NCI-H1417 treated with DMSO at 0.1 percent for 48 hours (cell line): ENCODE measurements at places on chromosomes 1 and 21.

- no peak for DNase-seq
Measured at GRCh38 chr1:166089804-166090203, 77.0 kb downstream of the FAM78B start.

DNA sequence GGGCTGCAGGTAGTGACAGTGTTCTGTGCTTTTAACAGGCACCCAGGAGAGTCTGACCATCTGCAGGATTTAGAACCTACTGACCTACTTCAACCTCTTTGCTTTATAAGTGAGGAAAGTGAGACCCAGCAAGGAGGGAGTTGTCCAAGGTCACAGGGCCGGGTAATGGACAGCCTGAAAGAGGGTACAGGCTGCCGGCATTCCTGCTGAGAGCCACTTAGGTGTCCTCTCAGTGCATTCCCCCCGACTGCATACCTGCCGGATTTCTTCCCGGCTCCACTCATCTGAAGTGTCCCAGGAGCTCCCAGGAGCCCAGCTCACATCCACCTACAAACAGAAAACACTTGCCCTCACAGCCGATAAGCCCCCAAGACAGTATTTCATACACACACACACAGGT is 13.9 kb downstream of the PHLDA3 start:
- DNase-seq = no peak

DNA sequence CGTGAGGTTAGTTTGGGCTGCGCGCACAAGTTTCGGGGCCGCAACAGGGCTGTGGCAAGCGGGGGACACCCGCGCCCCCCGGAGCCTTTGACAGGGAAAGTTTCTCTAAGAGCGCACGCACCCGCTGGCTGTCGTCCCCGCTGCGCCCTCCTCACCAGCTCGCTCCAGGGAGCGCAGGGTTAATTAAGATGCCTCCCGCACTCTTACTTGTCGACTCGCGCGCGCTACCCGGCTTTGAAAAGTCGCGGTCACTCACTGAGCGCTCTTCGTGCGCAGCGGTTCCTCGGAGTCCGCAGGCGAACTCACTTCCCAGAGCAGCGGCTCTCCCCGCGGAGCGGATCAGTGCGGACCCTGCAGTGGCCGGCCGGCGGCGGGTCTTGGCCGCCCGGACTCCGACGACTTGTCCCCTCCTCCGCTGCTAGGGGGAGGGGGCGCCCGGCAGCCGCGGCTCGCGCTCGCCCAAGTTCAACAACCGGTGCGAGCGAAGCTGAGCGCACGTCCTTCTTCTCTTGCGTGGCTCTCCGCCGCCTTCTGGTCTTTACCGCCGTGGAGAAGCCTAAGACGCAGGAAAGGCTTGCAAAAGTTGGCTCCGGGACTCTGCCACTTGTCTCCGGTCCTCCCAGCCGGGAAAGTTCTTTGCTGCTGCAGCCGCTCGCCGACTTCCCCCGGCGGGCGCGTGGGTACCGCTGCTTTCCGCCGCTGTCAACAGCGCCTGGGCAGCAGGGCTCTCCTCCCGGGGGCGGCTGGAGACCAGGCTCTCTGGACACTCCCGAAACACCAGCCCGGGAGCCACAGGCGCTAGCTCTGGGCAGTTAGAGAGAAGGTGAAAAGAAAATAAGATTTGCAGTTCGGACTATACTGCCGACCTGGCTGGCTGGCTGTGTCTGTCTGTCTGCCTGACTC is 506 bp downstream of the JUN start:
- DNase-seq = no peak

- DNase-seq = no peak
Measured at GRCh38 chr1:98903261-98903660, 101.4 kb downstream of the PLPPR5 start.

- DNase-seq = no peak
Measured at GRCh38 chr21:43278766-43279577, 110.2 kb downstream of the CRYAA start.

- DNase-seq = no peak
Measured at GRCh38 chr1:228081578-228082213, 812 bp upstream of the ARF1 start.
